Activated CD4-positive, CD25-positive, alpha-beta regulatory T cell (primary cell): ENCODE measurements at places on chromosomes 3 and 15.

- no peak for DNase-seq
These were observed 28.8 kb downstream of the RNU5B-1 start for GRCh38 chr15:65333148-65333820.

GRCh38 chr3:128775906-128776542, 50.0 kb downstream of the RAB7A start:
- no peak for DNase-seq

GRCh38 chr15:96180087-96180748, 150.3 kb upstream of the NR2F2 start:
- no peak for DNase-seq

DNA sequence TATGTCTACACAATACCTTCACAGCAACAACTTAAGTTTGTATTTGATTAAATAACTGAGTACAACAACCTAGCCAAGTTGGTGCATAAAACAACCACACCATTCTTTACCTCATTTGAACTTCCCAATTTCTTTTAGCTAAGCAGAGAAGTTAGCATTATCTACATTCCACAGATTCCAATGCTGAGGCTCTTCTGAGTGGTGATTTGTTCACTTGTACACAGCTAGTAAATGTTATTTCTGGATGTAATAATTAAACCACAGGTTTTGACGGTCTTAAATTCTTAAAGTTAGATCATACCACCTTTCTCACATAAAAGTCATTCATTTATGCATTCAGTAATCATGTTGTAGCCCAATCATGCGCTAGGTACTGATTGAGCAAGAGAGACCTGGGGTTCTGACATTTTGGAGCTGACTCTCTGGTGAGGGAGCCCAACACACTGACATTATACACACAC, 102.5 kb downstream of the SST start:
- no peak for DNase-seq

- peak; percentile 44 for DNase-seq
These were observed 692 bp downstream of the STT3B start for GRCh38 chr3:31533169-31534064.

DNA sequence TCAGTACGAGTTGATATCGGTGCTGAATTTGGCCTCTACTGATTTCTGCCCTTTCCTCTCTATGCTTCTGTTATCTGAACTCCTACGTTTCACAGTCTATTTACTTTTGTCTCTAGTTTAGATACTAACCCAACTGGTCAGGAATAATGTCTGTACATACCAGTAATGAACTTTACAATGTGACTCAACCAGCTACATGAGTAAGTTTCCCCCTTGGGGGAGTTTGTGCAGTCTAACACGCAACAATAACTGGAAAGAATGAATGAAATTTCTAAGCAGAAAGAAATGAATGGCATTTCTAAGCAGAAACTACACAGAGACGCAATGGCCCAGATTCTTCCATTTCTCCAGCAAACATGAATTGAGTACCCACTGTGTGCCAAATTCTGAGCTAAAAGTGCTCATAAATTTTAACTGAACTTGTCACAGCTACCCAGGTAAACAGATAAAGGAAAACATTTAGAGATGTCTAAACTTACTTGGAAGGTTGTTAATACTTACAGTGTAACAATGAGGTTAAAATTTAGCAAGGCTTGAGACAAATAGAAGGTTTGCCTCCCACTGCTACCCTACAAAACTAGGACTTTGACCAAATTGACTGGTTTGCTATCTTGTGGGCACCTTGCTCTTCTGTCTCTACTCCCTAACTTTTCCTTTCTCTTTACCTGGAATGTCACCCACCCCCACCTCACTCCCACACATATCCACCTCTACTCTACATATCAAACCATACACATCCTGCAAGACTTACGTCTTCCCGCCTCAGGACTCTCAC, 11.6 kb downstream of the UPK1B start:
- no peak for DNase-seq

GRCh38 chr3:102810937-102811336, 376.1 kb downstream of the ZPLD1 start:
- no peak for DNase-seq

GRCh38 chr3:114005481-114005880, 50.8 kb downstream of the CCDC191 start:
- no peak for DNase-seq

DNA sequence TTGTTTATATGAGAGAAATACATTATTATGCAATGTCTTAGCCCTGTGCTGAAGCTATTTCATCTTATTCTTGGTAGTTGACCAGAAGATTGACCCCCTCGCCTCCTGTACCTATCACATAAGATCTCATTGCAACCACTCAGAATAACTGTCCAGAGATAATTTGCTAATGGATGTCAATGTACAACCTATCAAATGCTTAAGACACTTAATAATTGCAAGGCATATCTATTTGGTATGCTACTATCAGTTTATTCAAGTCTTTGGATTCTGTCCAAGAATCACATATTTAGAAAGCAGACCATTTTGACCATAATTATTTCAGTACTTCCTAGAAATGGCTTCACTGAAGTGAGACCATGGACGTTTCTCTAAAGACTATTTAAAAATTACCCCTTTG, 241.6 kb downstream of the GAP43 start:
- DNase-seq = no peak

- no peak for DNase-seq
These were observed 55.4 kb downstream of the NUP210 start for GRCh38 chr3:13364602-13365271.

- DNase-seq = no peak
These were observed 93.9 kb downstream of the OPA1 start for GRCh38 chr3:193686665-193687483.

- no peak for DNase-seq
These were observed 796.2 kb downstream of the NAALADL2 start for GRCh38 chr3:175655351-175655750.

DNA sequence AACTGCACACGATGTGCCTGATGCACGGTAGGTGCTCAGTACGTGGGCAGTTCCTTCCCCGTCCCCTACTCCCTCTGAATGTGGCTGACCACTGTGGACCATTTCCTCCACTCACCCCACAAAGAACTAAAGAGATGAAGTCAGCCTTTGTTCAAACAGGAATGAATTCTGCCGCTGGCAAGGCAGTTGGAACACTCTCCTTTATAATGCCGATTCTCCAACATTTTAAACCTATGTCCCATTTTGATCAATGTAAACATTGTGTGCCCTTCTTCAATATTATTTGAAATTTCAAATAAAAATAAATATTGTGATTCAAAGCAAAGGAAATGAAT, 57.5 kb upstream of the MEF2A start:
- no peak for DNase-seq

GRCh38 chr3:52781741-52782140, 4.3 kb downstream of the ITIH1 start:
- DNase-seq = no peak

DNA sequence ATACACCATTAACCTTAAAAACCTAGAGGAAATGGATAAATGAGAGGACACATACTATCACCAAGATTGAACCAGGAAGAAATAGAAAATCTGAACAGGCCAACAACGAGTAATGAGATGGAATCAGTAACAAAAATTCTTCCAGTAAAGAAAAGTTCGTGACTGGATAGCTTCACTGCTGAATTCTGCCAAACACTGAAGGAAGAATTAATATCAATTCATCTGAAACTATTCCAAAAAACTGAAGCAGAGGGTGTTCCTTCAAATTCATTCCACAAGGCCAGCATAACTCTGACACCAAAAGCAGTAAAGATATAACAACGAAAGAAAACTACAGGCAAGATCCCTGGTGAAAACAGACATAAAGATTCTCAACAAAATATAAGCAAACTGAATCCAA, 195.8 kb upstream of the GPR149 start:
- DNase-seq = no peak

- no peak for DNase-seq
These were observed 648.8 kb upstream of the KCNMB2 start for GRCh38 chr3:177887475-177887874.

DNA sequence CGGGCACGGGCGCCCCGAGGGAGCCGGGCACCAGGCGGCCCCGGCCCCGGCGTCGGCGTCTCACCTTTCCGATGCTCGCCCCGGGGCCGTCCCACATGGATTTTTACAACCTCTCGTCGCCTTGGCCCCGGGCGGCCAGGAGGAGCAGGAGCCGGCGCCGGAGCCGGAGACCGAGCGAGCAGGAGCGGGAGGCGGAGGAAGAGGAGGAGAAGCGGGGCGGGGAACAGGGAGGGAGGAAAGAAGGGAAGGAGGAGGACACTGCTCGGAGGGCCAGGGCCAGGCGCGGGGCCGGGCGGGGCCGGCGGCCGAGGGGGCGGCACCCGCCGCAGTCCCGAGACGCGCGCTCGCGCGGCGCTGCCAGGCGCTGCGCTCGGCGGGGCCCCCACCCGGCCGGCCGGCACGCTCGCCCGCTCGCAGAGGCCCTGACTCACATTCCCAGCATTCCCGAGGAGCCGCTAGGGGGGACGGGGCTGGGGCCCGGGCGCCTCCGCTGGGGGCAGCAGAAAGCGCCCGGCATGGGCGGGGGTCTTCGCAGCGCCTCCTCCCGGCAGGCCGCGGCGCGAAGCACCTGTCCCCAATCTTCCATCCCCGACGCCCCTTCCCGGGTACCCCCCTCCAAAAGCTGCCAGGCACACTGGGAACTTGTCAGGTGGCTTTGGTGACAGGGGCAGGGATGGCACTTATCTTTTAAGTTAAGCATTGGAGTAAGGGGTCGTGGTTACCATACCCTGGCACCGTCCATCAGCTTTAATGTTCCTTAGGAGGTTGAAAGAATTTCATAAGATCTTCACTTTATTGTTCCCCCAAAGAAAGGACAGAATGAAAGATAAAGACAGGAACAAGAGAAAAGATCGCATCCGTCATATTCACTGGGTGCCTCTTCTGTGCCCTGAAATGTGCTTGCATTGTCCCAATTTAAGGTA, at the start of gene ERC2:
ERC2 (minus strand) TSS at position 284 of the 923 bp plus-strand sequence.
- DNase-seq = no peak

GRCh38 chr3:155131104-155131503, 51.0 kb downstream of the MME start:
- no peak for DNase-seq

DNA sequence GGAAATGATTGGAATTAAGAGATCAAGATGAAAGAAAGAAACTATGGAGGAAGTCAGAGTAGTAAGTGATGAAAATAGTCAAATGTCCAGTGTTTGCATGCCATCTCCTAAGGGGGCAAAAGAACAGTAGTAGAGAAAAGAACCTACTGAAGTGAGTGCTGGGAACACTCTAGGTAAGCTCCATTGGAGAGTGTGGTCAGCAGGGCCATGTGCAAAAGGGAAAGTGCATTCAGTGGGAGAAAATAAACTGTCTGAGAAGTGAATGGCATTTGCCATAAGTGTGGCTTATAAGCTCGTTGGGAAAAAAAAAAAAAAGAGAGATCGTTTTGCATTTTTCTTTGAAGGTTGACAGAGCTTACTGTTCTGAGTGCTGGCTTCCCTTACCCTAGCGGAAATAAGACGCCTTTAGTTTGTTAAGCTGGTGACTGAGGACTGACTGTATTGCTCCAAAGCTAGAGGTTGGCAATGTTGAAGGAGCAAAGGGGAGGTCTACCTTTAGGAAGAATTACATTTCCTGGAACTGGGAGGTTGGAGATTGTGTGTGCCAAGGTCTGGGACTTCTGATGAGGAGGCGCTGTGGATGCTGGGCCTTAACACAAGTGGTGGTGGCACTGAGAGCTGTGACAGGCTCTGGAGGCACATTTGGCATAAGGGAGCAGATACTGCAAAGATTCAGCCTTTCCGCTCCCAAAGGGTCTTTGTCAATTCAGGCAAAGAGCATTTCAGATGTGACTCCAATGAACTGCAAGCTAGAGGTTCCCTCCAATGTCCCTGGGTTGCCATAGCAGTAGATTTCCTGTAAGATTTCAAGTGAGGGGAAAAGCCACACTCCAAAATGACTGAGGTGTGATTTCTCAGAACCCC, 287.8 kb upstream of the SATB1 start:
- no peak for DNase-seq

- DNase-seq = no peak
These were observed 116.9 kb upstream of the RAD18 start for GRCh38 chr3:9080163-9080562.

- no peak for DNase-seq
These were observed 18.7 kb downstream of the ISG20 start for GRCh38 chr15:88657326-88658069.

- DNase-seq = no peak
These were observed 255.1 kb upstream of the WNT5A start for GRCh38 chr3:55742022-55742831.

DNA sequence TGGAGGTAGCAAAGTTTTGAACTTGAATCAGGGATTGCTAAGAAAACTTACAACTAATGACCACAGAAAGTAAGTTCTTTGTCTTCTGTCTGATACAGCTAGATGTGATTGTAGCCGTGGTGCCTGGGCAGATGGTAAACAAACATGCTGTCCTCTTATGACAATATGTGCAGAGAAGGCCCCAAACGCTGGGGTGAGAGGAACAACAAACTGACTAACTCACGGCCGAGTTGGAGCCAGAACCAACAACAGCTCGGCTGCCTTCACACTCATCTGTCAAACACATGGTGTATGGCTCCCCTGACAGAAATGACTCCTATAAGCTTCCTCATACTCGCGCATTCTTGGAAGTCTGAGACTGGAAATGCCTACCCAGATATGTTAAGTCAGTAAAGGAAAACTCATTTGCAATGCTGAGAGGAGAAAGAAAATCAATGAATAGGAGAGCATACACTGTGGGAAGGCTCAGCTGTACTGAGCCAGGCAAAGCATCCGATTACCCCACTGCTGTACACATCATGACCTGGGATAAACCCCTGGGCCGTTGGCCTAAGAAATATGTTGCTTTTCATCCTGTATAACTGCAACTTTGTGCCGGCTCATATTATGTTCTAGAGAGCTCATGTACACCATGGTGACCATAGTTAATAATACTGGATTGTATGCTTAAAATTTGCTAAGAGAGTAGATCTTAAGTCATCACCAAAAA, 5.7 kb downstream of the THBS1 start:
- DNase-seq = no peak

GRCh38 chr3:40012381-40012780, 203.0 kb downstream of the MYRIP start:
- DNase-seq = no peak

- no peak for DNase-seq
These were observed 1.3 kb downstream of the CD47 start for GRCh38 chr3:108089579-108089978.

DNA sequence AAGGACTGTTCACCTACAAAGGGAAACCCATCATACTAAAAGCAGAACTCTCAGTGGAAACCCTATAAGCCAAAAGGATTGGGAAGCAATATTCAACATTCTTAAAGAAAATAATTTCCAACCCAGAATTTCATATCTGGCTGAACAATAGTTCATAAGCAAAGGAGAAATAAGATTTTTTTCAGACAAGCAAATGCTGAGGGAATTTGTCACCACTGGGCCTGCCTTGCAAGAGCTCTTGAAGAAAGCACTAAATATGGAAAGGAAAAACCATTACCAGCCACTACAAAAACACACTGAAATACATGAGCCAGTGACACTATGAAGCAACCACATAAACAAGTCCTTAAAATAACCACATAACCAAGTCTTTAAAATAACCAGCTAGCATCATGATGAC, 28.9 kb upstream of the DCBLD2 start:
- no peak for DNase-seq
